NCI-H1048 (cell line): ENCODE measurements at places on chromosomes 11 and 22.

- DNase-seq, result no peak
These were observed 505.7 kb upstream of the LUZP2 start for GRCh38 chr11:23991165-23991539.

DNA sequence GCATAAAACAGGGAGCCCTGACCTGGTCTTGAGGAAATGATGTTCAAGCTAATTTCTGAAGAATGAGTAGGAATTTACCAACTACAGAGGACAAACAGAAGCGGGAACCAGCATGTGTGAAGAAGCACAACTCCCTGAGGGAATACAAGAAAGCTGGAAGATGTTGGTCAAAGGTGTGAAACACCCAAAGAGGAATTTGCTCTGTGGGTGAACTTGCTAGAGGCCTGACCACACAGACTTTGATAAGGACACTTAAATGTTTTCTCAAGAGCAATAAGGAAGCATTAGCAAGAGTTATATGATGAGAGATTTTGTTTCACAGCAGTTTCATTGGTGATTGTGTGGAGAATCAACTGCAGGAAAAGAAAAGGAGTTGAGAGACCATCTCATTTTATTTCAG is 17.6 kb downstream of the SLC5A12 start:
- DNase-seq, result no peak

DNA sequence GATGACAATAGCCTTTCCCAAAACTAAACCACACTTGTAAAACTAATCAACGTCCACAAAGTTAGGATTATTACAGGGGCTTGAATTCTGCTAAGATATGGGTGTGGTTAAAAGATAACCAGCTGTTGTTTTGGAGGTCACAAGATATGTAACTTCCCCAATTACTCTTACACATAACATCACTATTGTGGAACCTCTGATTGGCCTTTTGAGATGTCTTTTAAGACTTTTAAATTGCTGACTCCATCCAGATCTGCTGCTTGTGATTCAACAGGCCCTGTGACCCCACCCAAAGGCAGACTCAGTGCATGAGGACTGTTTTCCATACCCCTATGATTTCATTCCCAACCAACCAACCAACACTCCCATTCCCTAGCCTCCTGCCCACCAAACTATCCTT is 893.9 kb downstream of the OPCML start:
- DNase-seq, result no peak

GRCh38 chr22:45334068-45334467 is 24.3 kb downstream of the FAM118A start:
- no peak for DNase-seq

DNA sequence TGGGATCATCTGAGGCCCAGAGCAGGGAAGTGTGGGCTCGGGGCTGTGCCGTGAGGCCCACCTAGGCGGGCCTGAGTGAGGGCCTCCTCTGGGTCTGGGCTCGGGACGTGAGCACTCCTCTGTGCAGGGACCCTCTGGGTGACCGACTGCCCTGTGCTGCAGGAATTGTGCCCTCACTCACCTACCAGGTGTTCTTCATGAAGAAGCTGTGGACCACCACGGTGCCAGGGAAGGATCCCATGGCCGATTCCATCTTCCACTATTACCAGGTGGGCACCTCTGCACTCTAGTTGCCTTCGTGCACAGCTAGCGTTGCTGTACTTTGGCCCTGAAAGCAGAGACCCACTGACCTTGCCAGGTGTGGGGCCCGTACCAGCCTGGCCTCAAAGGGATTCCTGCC is 80.5 kb downstream of the MYO7A start:
- no peak for DNase-seq

GRCh38 chr22:29231971-29232959 is 26.6 kb downstream of the EMID1 start:
- DNase-seq, result no peak

- no peak for DNase-seq
These were observed 530.5 kb upstream of the CCDC90B start for GRCh38 chr11:83816572-83817187.

- DNase-seq, result no peak
These were observed 1.1 kb upstream of the CD248 start for GRCh38 chr11:66317723-66318599.

- no peak for DNase-seq
These were observed 17.2 kb upstream of the THRSP start for GRCh38 chr11:78046486-78046854.

- no peak for DNase-seq
These were observed 22.0 kb upstream of the FGF4 start for GRCh38 chr11:69797156-69797555.

- no peak for DNase-seq
These were observed 443.7 kb downstream of the NTM start for GRCh38 chr11:131814108-131814507.

GRCh38 chr22:27499121-27499520 is 302.4 kb downstream of the MN1 start:
- DNase-seq, result no peak

DNA sequence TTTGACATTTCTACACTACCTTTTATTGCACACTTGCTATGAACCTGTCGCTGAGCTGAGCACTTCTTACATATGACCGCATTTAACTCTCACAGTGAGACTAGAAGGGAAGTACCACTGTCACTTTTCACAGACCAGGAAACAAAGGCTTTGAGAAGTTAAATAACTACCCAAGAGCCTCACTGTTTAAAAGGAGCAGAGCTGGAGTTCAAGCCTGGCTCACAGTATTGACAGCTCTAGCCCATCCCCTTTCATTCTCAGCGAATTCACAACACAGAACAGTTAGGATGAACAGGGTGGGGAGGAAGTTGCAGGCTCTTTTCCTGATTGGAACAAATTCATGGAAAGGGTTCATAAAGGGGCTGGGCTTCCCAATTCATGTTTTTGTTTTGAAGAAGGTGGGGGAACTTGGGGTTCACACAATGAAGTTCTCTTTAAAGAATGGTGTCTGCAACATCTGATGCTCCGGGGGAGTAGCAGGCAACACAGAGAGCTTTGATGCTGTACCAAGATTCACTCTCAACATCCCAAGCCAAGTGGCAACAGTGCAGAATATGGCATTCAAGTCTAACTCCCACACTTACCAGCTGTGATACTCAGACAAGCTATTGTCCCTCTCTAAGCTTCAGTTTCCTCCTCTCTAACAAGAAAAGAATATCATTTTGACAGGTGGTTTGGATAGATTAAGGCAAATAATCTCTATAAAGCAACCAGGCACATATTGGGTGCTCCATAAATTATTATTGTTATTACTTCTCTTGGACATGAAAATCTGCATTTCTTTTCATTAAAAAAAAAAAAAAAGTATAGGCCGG is 17.2 kb downstream of the SCGB1A1 start:
- DNase-seq, result no peak

GRCh38 chr11:7969756-7970646 is 4.8 kb upstream of the NLRP10 start:
- no peak for DNase-seq

- no peak for DNase-seq
These were observed 73.9 kb downstream of the CADM1 start for GRCh38 chr11:115430345-115430744.

DNA sequence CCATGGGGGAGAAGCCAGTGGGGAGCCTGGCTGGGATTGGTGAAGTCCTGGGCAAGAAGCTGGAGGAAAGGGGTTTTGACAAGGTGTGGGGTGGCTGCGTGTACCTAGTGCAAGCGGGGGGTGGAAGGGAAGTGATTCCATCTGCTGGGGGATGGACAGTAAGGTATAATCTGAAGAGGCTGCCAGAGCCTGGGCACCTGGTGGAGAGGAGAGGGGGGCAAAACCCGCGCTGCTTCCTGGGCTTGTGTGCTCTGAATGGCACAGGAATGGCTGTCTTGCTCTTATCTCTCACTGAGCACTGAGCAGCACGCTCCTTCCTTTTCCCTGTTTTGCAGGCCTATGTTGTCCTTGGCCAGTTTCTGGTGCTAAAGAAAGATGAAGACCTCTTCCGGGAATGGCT is 988 bp downstream of the BANF1 start:
- DNase-seq, result no peak

- no peak for DNase-seq
These were observed 366.6 kb upstream of the LRRC4C start for GRCh38 chr11:41826085-41826484.

- DNase-seq, result no peak
These were observed 132.6 kb downstream of the MIAT start for GRCh38 chr22:26789951-26790350.

DNA sequence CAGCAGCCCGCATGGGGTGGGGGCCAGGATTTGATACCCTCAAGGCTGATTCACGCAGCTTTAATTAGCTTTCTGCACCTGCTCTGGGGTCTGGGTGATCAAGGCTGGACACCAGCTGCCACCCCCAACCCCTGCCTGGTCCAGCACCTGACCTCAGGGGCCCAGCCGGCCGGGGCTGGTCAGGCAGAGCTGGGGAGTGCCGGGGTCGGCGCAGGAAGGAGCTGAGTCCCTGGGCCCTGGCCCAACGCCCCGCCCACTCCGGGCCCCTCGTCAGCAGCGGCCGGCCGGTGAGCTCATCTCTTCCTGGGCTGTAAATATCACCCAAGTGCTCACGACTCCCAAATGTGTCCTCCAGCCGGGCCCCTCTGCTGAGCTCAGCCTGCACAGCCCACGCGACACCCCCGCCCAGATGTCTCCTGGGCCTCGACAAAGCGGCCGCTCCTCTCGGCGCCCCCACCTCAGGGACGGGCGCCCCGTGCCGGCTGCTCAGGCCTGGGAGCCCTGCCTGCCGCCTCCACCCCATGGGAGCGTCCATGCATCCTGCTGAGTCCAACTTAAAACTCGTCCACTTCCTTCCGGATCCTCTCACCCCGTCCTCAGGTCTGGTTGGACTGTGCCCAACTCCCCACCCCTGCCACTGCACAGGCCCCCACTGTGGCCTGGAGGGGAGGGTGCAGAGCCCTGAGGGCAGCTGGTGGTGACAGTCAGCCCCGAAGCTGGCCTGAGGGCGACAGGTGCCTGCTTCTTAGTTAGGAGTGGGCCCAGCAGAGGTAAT is 29.0 kb downstream of the RTN4R start:
- no peak for DNase-seq

- DNase-seq, result no peak
These were observed 51.7 kb downstream of the GAB4 start for GRCh38 chr22:16956290-16956689.

DNA sequence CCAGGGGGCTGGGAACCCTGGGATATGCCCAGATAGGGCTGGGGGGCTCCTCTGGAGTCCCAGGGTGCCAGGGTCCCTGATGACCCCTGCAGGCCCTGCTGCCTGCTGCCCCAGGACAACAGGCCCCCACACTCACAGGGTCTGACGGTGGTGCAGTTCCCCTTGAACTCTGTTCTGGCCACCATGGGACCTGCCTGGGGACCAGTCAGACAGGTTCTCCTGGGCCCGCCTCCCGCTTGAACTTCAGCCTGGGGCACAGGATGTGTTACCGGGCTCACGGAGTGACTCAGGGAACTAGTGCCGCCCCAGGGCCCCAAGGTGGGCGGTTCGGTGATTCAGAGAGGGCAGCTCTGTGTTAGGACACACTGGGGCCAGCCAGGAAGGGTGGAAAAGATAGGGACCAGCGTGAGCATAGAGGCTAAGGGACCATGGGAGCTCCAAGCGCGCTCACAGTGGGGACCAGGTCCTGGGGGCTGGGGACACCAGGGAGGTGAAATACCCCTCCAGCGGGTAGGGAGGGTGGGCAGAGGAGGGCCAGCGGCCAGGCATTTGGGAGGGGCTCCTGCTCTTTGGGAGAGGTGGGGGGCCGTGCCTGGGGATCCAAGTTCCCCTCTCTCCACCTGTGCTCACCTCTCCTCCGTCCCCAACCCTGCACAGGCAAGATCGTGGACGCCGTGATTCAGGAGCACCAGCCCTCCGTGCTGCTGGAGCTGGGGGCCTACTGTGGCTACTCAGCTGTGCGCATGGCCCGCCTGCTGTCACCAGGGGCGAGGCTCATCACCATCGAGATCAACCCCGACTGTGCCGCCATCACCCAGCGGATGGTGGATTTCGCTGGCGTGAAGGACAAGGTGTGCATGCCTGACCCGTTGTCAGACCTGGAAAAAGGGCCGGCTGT is 21.5 kb upstream of the TXNRD2 start:
- peak; percentile 35 for DNase-seq

GRCh38 chr11:116225236-116225635 is 547.6 kb downstream of the BUD13 start:
- DNase-seq, result no peak

GRCh38 chr11:114133548-114134329 is 74.2 kb downstream of the ZBTB16 start:
- DNase-seq, result no peak

DNA sequence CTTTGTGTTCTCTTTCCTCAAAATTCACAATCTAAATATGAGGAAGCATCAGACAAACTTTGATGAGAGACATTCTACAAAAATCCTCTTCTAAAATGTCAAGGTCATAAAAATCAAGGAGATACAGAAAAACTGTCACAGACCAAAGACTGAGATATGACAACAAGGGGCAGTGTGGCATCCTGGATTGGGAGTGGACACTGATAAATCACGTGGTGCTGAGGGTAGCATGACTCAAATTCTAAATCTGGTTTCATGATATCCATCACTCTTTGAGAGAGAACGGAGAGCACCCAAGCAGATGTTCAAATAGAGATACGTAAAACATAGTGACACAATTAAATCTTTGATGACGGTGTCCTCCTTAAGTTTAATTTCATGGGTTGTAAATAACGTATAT is 13.0 kb upstream of the CARD18 start:
- DNase-seq, result no peak

DNA sequence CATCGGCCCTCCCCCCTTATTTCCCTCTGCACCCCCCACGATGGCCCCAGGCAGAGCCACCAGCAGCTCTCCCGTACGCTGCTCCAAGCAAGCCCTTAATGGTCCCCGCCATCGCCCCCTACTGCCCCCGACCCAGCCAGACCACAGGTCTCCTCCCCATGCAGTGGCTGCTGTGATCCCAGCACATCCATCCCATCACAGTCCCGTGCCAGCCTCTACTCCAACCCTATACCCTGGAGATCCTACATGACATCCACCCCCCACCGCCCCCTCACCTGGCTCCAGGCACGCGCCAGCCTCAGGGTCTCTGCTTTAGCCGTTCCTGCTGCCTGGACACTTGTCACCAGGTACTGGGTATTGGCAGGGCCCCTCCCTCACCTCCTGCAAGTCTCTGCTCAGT is 85.8 kb upstream of the RTL6 start:
- DNase-seq, result no peak

- no peak for DNase-seq
These were observed 30.9 kb upstream of the BAIAP2L2 start for GRCh38 chr22:38141217-38141973.

- DNase-seq, result no peak
These were observed 17.0 kb downstream of the DDX17 start for GRCh38 chr22:38489142-38489541.

GRCh38 chr22:44783091-44783490 is 30.7 kb downstream of the ARHGAP8 start:
- DNase-seq, result no peak
